Smooth muscle cell of the coronary artery (primary cell): ENCODE measurements at places on chromosomes 13 and 19. TPM values are rescaled to one million over a fixed set of nuclear protein-coding genes. Genes with fewer than 3 reads are reported as not detected.

SMIM44 gene
- not detected in 2 replicates for total RNA-seq

TTC9B gene
- not detected in 2 replicates for total RNA-seq

F2RL3 gene
- under 0.01 and 0.12 TPM in 2 replicates for total RNA-seq

HRC gene
- total RNA-seq = 0.12 and 0.30 TPM in 2 replicates

SLC1A6 gene
- total RNA-seq = not detected in 2 replicates

GFY gene
- total RNA-seq = not detected in 2 replicates

TMEM238 gene
- total RNA-seq = 0.30 TPM in 1 of 2 replicates, not detected in the other

CEACAM4 gene
- total RNA-seq = not detected in 2 replicates

PGLYRP1 gene
- not detected in 2 replicates for total RNA-seq

OR7A5 gene
- total RNA-seq = not detected in 2 replicates

ACER1 gene
- not detected in 2 replicates for total RNA-seq

FOXO1 gene
- total RNA-seq = 1.9 and 7.9 TPM in 2 replicates

VASP gene
- 11.2 and 81.0 TPM in 2 replicates for total RNA-seq

LINGO3 gene
- under 0.01 TPM in 1 of 2 replicates, not detected in the other for total RNA-seq

BAX gene
- total RNA-seq = 65.3 and 139 TPM in 2 replicates

GRIN3B gene
- total RNA-seq = 0.23 and 0.45 TPM in 2 replicates

RBM26 gene
- 9.1 and 13.1 TPM in 2 replicates for total RNA-seq

EEF1AKMT1 gene
- 5.0 and 5.6 TPM in 2 replicates for total RNA-seq

NMRK2 gene
- total RNA-seq = not detected in 2 replicates

NUFIP1 gene
- 0.94 and 1.8 TPM in 2 replicates for total RNA-seq

UGGT2 gene
- 17.6 and 61.3 TPM in 2 replicates for total RNA-seq

ZNF763 gene
- total RNA-seq = 1.2 and 2.3 TPM in 2 replicates

FCAR gene
- total RNA-seq = not detected in 2 replicates

OR4F17 gene
- not detected in 2 replicates for total RNA-seq

BLVRB gene
- 146 and 191 TPM in 2 replicates for total RNA-seq

LGALS14 gene
- 0.08 TPM in 1 of 2 replicates, not detected in the other for total RNA-seq

LHB gene
- 0.15 TPM in 1 of 2 replicates, not detected in the other for total RNA-seq

ZIC2 gene
- total RNA-seq = under 0.01 TPM in 1 of 2 replicates, not detected in the other

S1PR5 gene
- 0.82 and 2.3 TPM in 2 replicates for total RNA-seq

DHX34 gene
- total RNA-seq = 5.0 and 6.1 TPM in 2 replicates

ACP7 gene
- total RNA-seq = 0.23 and 0.30 TPM in 2 replicates

GRIK5 gene
- total RNA-seq = 0.23 TPM in 1 of 2 replicates, not detected in the other

FARP1 gene
- 13.8 and 25.9 TPM in 2 replicates for total RNA-seq

C19orf38 gene
- total RNA-seq = 0.12 and 0.15 TPM in 2 replicates

ZNF580 gene
- 3.6 and 6.4 TPM in 2 replicates for total RNA-seq

AMER2 gene
- total RNA-seq = not detected in 2 replicates

CYP2B6 gene
- total RNA-seq = not detected in 2 replicates

HIPK4 gene
- under 0.01 and 0.08 TPM in 2 replicates for total RNA-seq

KLK12 gene
- not detected in 2 replicates for total RNA-seq

KCNN4 gene
- 3.4 and 7.5 TPM in 2 replicates for total RNA-seq
